Activated T-cell treated with anti-CD3 and anti-CD28 coated beads, Interleukin-2, amount 50 U/mL, for 72 hours (primary cell): ENCODE measurements at places on chromosomes 13 and 19. TPM values are rescaled to one million over a fixed set of nuclear protein-coding genes. Genes with fewer than 3 reads are reported as not detected.

DNA sequence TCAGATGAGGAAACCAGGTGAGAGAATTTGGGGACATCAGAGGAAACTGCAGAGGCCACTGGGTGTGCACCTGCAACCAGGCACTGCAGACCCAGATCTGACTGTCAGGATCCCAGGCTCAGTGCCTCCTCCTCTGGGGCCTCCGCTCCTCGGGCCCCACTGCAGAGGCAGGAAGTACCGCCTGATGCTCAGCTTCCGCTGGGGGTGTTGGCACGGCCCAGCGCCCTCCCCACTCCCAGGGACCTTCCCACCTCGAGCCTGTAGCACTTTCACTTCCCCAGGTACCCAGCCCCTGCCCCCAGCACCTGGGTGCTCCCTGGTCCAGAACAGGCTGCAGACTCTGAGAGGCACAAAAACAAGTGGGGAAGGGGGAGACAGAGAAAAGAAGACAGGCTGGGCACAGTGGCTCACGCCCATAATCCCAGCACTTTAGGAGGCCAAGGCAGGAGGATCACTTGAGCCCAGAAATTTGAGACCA lies 1.4 kb upstream of the CD37 start:
- peak; percentile 72 for DNase-seq
- H3K4me3 ChIP-seq = peak overlapping the region; percentile 87
- H3K36me3 ChIP-seq = peaks cover 16% of the 10 kb centered on the region
- peak overlapping the region; percentile 88 for H3K27ac ChIP-seq
- peaks cover 92% of the 10 kb centered on the region for H3K4me1 ChIP-seq

DNA sequence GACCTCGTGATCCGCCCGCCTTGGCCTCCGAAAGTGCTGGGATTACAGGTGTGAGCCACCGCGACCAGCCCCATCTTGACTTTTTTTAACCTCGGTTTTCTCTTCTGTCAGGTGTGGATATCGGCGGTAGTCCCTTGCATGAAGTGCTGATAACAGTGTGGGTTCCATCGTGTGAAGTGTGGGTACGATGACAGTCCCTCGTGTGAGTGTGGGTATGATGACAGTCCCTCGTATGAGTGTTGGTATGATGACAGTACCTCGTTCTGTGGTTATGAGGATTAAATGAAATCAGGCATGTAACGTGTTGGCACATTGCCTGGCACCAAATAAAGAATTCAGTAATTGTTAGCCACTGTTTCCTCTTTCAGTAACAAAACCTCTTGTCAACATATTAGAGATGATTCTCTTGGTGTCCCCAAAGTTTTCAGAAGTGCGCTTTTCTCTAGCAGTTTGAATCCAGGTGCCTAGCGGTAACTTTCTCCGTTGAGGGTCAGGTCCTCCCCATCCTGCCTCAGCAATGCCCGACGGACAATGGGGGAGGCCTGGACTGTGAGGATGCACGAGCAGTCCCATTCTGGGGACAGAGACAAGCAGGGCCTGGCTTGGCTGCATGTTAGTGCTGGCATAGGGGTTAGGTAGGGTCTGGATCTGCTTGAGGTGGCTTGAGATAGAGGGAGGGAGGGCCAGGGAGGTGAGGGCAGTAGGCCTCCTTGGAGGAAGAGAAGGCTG lies 15.3 kb downstream of the GATAD2A start:
- H3K4me1 ChIP-seq = peaks cover 72% of the 10 kb centered on the region
- H3K27ac ChIP-seq = no peak overlapping the region
- peak; percentile 52 for DNase-seq

DNA sequence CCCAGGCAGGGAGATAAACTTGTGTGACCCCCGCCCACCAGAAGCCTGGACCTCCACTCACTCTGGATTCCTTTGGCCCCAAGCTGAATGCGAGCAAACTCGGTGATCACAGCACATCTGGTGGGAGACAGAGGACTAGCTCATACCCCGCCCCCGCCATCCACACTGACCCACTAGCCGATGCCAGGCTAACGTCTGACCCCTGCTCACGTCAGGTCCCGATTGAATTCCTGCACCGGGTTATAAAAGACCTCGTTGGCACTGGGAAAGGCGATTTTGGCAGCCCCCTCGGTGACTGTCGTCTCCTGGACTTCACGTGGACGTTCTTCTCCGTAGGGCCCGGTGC lies 631 bp downstream of the TRMT1 start:
- DNase-seq = no peak
- H3K27ac ChIP-seq = peak overlapping the region; percentile 92
- H3K4me3 ChIP-seq = peak overlapping the region; percentile 92
- peaks cover 3% of the 10 kb centered on the region for H3K36me3 ChIP-seq
- no peaks in the 10 kb centered on the region for H3K27me3 ChIP-seq

GRCh38 chr19:1269478-1270212 lies 513 bp downstream of the CIRBP start:
- H3K27ac ChIP-seq = peak overlapping the region; percentile 98
- H3K27me3 ChIP-seq = no peaks in the 10 kb centered on the region
- DNase-seq = peak; percentile 87
- H3K4me3 ChIP-seq = peak overlapping the region; percentile 83

DNA sequence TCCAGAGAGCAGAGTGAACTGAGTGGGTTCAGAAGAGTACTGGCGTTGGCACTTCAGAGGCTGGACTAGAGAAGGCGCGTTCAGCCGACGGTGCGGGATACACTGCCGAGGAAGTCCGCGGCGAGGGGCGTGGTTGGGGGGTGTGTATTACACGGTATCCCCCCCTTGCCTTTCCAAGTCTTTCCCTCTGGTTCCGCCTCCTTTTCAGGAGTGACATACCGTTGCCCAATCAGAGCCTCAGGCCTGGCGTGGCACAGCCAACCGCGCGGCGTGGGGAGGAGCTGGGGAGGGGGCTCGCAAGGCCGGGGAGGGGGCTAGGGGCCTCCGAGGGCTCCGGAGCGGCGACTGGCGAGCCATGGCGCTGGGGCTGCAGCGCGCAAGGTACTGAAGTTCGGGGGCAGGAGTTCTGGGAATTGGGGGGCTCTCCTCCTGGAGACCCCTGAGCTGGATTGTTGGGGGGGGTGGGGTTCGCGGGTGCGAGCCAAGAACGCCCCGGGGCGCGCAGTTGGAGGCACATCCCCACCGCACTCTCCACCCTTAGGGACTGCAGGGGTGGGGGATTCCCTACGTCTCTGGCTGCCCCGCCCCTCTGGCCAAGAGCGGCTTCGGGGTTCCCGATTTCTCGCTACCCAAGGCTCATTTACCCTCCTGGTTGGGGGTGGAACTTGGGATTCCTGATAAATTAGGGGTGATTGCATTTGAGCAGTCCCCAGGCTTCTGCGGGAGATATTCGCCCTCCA lies at the start of gene HIF3A:
HIF3A (plus strand) TSS at position 321 of the 740 bp plus-strand sequence; CDS start at position 356, 35 bp downstream.
- H3K27ac ChIP-seq = no peak within 1 kb of the TSS
- peak; percentile 5 for DNase-seq
- peak within 1 kb of the TSS; percentile 17 for H3K4me3 ChIP-seq
- peaks cover 30% of the 10 kb centered on the region for H3K27me3 ChIP-seq
- no peaks in the 10 kb centered on the region for H3K4me1 ChIP-seq
- no peaks in the 10 kb centered on the region for H3K36me3 ChIP-seq

GRCh38 chr13:96904232-96904631 lies 90.0 kb downstream of the OXGR1 start:
- H3K27ac ChIP-seq = no peak overlapping the region
- no peaks in the 10 kb centered on the region for H3K4me1 ChIP-seq
- no peak for DNase-seq
- no peak overlapping the region for H3K4me3 ChIP-seq
- no peaks in the 10 kb centered on the region for H3K27me3 ChIP-seq

DNA sequence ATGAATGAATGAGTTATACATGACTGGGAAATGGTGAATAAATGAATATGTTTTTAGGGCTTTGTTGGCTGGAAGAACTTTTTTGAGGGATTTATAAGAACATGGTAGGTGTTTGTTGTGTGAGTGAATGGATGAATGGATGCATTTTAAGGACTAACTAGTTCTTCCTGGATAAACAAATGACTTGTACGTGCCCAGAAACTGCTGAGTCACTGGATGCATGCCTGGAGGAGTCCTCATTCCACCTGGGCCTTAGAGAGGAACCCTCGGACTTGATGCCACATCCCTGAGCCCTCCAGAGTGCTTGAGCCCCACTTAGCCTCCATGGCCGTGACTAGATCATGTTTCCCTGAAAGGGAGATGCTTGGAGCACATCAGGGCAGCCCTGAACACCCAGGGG lies 153.4 kb downstream of the DPF1 start:
- no peak overlapping the region for H3K4me3 ChIP-seq
- no peaks in the 10 kb centered on the region for H3K4me1 ChIP-seq
- no peaks in the 10 kb centered on the region for H3K36me3 ChIP-seq
- no peak for DNase-seq

DNA sequence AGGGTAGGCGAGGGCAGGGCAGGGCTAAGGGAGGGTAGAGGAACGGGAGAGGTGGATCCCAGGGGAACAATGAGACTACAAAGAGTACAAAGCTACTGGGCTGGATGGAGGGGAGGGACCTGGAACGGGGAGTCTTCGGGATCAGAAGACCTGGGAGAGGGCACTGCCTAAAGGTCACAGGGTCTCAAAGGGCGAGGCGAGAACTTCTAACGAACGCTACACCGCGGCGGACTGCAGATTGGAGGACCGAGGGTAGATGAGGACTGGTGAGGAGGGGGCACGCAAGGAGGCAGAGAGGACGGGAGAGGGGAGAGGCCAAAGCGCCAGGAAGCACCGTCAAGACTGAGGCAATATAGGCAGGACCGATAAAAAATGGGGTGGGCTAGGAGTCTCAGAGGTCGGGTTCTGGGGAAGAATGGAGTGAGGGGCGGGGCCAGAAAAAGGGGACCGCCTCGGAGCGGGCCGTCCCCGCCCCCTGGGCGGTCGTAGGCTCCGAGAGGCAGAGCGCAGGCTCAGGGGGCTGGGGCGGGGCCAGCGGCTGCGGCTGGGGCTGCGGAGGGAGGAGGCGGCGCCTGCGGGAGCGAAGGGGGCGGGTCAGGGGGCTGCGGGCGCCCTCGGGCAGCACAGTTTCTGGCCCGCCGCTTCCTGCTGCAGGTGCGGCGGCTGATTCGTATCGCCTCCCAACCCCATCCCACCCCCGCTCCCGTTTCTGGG lies 1.3 kb upstream of the KCNC3 start:
- peak overlapping the region; percentile 94 for H3K27ac ChIP-seq
- H3K27me3 ChIP-seq = peaks cover 58% of the 10 kb centered on the region
- peaks cover 16% of the 10 kb centered on the region for H3K36me3 ChIP-seq
- H3K4me3 ChIP-seq = peak overlapping the region; percentile 94

DNA sequence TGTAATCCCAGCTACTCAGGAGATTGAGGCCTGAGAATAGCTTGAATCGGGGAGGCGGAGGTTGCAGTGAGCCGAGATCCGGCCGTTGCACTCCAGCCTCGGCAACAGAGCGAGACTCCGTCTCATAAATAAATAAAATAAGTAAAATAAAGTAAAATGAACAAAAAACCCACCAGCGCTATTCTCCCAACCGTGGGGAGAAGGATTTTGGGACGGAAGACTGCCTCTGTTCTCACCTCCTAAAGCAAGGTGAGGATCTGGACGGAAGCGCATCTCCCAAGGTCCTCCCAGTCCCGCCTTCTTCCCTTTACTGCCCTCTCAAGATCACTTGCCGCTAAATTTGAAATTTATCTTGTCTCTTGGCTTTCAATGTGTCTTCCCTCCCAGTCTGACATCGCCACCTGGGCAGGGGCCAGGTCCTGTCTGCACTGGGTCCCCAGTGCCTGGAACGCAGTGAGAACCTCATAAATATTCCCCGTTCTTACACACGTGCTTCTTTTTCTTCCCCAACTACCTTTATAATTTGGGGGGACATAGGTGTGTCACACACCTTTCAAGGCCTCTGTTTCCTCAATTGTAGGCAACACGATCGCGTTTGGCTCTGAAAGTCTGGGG lies 1.2 kb upstream of the DNAJB1 start:
- peaks cover 22% of the 10 kb centered on the region for H3K36me3 ChIP-seq
- peak overlapping the region; percentile 95 for H3K27ac ChIP-seq
- no peak for DNase-seq

DNA sequence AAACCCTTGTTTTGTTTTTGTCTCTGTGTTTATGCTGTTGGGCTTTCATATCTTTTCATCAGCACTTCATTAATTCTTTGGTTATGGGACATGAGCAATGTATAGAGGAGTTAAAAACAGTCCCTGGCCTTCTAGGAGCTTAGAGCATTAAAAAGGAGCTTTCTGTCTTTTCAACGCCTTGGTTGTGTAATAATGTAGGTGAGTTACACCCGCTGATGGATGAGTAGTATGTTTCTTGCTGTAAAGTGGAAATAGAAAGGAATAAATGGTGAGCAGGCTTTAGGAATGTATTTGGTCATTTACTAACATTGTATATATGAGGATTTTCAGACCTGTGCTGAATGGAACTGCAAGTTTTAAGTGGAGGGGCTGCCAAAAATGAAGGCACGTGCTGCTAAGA lies 121.5 kb upstream of the RNF113B start:
- no peak overlapping the region for H3K27ac ChIP-seq
- H3K36me3 ChIP-seq = no peaks in the 10 kb centered on the region
- DNase-seq = no peak
- H3K4me1 ChIP-seq = no peaks in the 10 kb centered on the region
- no peak overlapping the region for H3K4me3 ChIP-seq

GRCh38 chr13:110560601-110561343 lies 750 bp downstream of the RAB20 start:
- no peaks in the 10 kb centered on the region for H3K36me3 ChIP-seq
- H3K27ac ChIP-seq = peak overlapping the region; percentile 8
- no peak for DNase-seq
- H3K4me1 ChIP-seq = peaks cover 19% of the 10 kb centered on the region
- H3K4me3 ChIP-seq = peak overlapping the region; percentile 88

ZNF260 gene
- total RNA-seq = 12.2 TPM

DNA sequence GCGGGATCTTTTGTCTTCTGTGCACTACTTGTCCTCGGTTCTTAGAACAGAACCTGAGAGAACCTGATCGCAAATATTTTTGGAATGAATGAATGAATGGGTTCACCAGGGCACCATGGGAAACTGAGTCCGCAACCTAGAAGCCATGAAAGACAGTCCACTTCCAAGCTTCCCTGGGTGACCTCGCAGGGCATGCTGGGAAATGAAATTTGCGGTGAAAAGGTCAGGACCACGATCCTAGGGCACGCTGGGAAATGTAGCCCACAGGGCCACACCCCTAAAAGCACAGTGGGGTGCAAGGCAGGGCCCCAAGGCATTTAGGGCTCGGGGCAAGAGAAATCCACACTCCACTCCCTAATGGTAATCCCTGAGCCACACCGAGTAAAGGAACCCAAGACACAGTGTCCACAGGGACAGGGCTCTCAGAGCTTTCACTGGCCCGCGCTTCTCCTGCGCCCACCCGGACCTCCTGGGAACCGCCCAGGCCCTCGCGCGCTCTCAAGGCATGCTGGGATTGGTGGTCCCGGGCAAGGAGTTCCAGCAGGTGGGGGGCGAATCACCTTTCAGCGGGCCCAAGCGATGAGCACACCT lies 1.1 kb upstream of the PPP1R12C start:
- H3K36me3 ChIP-seq = peaks cover 10% of the 10 kb centered on the region
- H3K27me3 ChIP-seq = peaks cover 9% of the 10 kb centered on the region

CRX gene
- not detected for total RNA-seq

DNA sequence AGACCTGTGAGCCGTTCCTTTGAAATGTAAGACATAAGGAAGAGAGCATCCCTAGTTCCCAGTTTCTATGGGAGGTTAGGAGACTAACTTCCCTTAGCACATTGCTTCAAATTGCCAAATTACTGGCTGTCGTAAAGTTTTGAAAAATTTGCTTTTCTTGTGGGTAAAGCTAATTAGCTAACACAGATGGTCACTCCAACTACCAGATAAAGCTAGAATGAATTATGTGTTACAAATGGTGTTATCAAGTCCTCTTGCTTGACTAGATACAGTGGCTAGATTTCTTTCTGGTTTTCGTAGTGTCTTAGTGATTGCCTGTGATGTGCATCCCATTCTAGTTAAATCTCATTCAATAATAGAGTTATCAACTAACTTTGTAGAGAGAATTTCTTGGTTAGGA lies 416.6 kb upstream of the ATXN8OS start:
- H3K27me3 ChIP-seq = no peaks in the 10 kb centered on the region
- no peaks in the 10 kb centered on the region for H3K4me1 ChIP-seq
- H3K27ac ChIP-seq = no peak overlapping the region
- no peak for DNase-seq
- no peak overlapping the region for H3K4me3 ChIP-seq
- H3K36me3 ChIP-seq = no peaks in the 10 kb centered on the region
